AG10803 (cell line): ENCODE measurements at places on chromosomes 16 and 17.

- no peak for DNase-seq
These were observed 18.8 kb downstream of the XPO6 start for GRCh38 chr16:28192806-28193529.

DNA sequence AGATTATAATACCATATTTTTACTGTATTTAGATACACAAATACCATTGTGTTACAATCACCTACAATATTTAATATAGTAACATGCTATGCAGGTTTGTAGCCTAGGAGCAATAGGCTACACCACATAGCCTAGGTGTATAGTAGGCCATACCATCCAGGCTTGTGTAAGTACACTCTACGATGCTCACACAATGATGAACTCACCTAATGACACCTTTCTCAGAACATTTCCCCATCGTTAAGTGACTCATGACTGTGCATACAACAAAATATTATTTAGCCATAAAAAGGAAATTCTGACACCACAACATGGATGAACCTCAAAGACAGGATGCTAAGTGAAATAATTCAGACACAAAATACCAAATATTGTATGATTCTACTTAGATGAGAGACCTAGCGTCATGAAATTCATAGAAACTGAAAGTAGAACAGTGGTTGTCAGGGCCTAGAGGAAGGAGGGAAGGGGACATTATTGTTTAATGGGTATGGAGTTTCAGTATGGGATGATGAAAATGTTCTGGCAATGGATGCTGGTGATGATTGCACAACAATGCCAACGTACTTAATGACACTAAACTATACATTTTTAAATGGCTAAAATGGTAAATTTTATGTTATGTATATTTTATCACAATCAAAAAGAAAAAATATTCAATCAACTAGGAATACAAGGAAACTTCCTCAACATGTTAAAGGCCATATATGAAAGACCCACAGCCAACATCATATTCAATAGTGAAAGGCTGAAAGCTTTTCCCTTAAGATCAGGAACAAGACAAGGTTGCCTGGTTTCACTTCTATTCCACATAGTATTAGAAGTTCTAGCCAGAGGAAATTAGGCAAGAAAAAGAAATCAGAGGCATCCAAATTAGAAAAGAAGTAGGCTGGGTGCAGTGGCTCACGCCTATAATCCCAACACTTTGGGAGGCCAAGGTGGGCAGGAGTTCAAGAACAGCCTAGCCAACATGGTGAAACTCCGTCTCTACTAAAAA, 5.9 kb upstream of the C16orf87 start:
- DNase-seq: no peak

DNA sequence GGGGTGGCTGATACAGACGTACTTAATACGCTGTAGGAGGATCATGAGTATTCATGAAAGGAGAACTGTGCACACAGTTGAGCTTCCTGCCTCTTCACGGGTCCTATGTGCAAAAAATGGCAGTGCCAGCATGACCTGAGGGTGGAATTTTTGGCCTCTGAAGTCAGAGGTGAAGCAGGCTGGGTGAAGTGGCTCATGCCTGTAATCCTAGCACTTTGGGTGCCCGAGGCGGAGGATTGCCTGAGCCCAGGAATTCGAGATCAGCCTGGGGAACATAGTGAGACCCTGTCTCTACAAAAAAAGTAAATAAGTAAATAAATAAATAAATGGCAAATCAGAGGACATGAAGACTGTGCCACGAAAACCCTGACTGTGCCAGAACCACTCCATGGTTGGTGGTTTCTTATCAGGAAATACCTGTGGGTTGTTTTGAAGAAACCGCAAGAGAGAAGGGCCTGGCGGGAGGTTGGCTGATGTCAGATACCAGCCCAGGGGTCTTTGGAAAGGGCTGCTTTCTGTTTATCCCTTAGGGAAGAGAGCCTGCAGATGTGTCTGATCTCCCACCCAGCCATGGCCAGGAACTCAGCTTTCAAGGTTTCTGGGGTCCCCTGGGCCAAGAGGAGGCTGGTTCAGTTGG, 3.4 kb downstream of the ASPSCR1 start:
- no peak for DNase-seq

- DNase-seq: peak; percentile 76
These were observed 9.2 kb upstream of the ABR start for GRCh38 chr17:1188812-1189504.

GRCh38 chr17:57911834-57912673, 43.2 kb downstream of the CUEDC1 start:
- DNase-seq: peak; percentile 79

DNA sequence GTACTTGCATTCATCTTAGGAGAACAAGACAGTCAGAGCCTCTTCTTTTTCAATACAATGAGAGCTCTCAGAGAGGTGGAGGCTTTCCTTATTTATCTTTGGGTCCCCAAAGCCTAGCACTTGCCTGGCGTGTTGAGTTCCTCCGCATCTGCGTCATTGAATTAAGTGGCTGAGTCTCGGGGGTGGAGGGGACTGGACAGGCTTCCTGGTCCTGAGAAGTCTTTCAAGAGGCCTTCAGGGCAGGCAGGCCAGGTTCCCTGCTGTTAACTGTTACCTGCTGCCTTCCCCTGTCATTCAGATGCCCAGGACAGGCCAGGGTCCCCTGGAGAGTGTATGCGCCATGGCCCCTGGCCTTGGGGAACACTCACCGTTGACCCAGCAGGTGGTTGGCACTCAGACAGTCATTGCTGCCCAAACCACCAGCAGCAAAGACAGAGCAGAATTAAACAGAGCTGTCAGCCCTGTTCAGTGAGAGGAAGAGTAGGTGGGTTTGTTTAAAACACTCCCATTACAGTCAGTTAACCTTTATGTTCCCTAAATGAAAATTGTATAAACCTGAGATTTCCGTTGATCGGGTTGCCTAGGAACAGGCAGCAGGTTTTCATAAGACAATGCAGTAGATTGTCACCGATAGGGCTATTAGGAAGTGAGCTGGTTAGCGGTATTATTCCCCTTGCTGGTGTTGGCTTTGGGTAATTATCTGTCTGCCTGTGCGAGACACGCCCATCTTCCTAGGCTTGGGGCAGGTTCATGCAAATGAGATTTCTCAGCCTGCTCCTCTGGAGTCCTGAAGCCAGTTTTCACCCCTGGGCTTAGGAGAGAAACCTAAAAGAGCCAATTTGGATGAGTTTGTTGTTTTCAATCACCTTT, 132.7 kb downstream of the CCDC182 start:
- DNase-seq: no peak

- DNase-seq: no peak
These were observed 287.5 kb downstream of the NPIPA8 start for GRCh38 chr16:18048853-18049546.

DNA sequence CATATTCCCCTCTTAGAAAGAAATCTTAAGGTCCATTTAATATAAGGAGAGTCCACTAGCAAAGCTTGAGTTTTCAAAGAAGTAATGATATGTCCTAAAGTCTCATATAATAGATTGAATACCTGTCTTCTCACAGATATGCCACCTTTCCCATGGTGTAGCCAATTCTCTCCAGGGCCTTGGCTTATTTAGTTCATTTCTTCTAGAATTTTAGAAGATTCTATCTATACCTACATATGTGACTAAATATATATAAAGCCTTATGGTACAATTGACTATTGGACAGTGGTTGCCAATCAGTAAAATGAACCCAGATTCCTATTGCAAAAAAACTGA, 370.7 kb upstream of the MAF start:
- no peak for DNase-seq

DNA sequence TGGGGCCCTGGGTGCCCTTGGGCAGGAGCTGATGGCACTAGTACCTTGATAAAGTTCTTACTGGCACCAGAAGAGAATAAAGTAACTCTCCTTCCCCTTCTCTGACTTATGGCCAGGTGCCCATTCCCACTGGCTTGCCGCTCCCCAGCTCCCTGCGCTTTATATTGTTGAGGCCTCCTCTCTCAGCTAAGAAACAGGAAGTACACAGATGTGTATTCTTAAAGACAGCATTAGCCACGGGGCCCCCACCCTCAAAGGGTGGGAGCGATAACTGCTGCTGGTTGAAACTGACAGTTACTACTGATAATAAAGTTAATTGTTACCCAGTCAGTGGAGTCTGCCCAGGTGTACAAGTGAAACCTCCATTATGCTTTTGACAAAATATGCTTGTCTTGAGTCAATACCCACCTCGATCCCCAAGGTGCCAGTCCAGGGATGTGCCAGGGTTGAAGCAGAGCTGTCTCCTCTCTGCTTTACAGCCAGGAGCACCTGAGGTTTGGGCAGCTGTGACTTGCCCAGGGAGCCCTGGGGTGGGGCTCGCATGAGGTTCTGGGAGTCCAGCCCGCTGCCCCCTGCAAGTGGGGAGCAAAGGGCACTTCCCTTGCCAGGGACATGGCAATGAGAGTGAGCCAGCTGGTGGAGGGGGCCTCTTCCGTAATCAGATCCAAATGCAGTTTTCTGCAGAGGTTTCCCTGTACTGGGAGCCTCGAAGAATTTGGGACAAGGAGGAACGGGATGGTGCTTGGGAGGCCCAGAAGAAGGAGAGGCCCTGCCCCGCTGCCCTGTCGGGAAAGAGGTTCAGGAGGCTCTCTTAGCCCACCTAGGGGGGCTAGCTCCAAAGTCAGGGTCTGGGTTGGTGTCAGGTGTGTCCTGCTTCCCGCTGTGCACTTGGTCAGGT, 5.4 kb upstream of the CLDN9 start:
- no peak for DNase-seq

- peak; percentile 99 for DNase-seq
These were observed 1.9 kb upstream of the PER1 start for GRCh38 chr17:8153957-8154607.

- peak; percentile 29 for DNase-seq
These were observed 161.5 kb downstream of the FTO start for GRCh38 chr16:53865494-53865863.

DNA sequence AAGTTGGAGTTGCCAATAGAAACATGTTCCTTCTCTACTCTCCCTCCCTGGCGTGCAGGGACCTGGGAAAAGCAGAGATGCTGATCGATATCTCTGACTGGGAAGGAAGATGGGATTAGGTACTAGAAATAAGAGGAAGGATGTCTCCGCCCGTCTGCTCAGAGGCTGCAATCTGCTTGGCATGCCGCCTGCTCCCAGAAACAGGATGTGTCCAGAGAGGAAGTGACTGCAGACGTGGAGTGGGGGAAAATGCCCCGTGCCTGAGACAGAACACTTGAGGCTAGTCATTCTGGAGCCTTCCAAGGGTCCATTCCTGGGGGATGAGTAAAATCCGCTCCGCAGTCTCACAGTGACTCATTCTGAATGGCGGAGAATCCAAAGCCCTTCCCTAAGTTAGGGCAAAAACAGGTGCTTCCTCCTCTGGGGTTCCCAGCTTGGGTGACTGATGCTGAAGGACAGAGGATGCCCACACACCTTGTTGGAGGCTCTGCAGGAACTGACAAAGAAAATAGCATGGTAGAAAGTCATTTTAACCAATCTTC, 45.0 kb upstream of the SMURF2 start:
- DNase-seq: peak; percentile 99

DNA sequence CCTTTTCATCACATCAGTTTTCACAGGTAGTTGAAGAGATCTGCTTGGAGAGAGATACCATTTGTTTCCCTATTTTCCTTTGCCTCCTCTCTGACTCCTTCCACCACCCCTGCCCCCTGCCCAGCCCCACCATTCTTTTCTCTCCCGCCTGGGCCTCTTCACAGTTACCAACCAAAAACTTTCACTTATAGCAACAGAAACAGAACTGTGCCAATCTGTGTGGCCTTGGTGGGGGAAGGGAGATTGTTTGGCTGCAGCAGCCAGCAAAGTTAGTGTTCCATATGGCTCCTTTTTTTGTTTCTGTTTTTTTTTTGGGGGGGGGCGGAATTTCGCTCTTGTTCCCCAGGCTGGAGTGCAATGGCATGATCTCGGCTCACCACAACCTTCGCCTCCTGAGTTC, 17.2 kb upstream of the ARL4D start:
- no peak for DNase-seq

GRCh38 chr17:60909405-60909804, 231.8 kb downstream of the BCAS3 start:
- DNase-seq: no peak

- peak; percentile 83 for DNase-seq
These were observed 2.1 kb downstream of the KRT33B start for GRCh38 chr17:41367426-41368075.

DNA sequence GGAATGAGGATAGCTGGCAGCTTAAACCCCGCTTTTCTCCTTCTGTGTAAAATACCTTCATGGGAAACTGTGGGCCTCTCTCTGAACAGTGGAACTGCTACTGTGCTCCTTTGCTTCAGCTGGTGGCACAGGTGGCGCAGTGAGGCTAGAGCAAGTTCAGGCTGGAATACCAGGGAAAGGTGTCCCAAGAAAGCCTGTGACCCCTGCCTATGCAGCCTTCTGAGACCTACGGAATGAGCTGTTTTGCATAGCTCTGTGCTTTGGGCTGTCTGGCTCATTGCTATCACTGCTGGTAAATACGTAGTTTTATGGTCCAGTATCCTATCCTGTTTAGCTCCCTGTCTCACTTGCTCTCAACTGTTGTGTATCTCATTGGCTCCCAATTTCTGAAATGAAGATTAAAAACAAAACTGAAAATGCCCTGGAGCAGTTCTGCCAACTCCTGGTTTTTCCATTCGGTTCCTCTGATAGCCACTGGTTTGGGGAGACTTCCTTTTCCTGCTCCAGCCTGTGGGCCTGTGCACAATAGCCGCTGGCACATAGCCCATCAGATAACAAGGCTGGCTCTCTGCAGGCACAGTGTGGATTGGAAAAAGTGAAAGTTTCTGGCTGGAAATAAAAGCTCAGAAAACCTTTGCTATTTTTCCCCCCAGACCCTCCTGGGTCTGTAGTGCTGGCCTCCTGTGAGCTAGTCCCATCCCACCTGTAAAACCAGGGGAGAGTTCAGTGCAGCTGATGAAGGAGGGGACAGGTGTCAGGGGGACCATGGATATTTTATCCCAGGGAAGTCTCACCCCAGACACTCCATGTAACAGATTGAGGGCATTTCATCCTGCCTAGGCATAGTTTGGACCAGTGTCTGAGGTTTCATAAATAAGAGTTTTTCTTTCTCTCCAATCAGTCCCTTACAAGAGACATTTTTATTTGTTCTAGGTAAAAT, 24.0 kb downstream of the LIMD2 start:
- DNase-seq: peak; percentile 82

- no peak for DNase-seq
These were observed 153.9 kb upstream of the KIF2B start for GRCh38 chr17:53668854-53669253.

GRCh38 chr16:75294773-75295459, 43.5 kb upstream of the BCAR1 start:
- DNase-seq: no peak

DNA sequence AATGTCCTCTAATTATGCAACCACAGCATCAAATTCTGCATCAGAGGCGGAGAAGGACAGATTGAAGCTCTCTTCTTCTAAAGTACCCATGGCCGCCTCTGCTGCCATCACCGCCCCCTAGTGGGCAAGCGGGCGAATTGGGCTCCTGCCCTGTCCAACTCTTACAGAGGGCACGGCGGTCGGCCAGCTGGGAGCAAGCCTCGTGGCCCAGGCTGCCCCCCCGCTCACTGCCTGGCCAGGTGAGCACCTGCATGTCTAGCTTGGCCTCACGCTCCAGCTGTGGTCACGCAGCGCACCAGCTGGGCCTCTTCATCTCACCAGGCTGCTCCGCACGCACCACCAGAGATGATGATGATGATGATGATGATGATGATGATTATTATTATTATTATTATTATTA, 146.1 kb upstream of the TOM1L1 start:
- DNase-seq: no peak
